ENCODE measurements at places on chromosomes 6 and 20. TPM values are rescaled to one million over a fixed set of nuclear protein-coding genes. Genes with fewer than 3 reads are reported as not detected.

DNA sequence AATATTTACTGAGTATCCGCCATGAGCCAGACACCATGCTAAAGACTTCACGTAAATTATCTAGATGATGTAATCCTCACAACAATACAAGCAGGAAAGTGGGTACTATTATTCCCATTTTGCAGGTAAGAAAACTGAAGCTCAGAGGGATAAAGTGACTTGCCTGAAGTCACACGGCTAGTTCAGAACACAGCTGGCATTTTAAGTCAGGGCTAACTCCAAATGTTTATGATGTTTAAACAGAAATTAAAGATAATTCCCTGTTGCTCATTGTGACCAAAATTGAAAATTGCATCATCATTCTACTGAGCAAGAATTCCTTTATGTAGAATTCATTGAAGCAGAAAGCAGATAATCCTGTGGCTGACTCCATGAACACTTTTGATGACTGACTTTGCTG lies 71.3 kb upstream of the STXBP5 start:
- no peak for DNase-seq

GRCh38 chr6:87074101-87074621 lies 20.7 kb downstream of the CGA start:
- no peak for DNase-seq

DNA sequence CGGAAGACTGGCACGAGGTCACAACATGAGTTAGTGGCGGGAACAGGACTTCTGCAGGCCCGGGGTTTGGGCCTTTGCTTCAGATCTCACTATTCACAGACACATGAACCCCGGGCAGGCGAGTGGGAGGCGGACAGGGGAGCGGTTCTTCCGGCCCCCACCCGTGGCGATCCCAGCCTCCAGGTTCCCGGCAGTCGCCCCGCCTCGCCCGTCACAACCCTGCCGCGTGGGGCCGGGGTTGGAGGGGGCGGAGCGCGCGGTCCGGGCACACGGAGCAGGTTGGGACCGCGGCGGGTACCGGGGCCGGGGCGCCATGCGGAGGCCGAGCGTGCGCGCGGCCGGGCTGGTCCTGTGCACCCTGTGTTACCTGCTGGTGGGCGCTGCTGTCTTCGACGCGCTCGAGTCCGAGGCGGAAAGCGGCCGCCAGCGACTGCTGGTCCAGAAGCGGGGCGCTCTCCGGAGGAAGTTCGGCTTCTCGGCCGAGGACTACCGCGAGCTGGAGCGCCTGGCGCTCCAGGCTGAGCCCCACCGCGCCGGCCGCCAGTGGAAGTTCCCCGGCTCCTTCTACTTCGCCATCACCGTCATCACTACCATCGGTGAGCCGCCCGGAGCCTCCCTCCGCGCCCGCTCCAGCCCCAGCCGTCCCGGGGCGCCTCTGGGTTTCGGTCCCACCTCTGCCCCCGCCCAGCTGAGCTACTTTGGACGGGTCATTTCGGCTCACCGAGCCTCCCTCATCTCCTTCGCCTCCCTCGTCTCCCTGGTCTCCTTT lies at the start of gene KCNK15:
Gene KCNK15, plus strand, starts transcription at position 268 of the 769 bp plus-strand sequence. Its CDS starts 46 bp downstream, at position 314.
- DNase-seq, result peak; percentile 77

GRCh38 chr6:147095316-147095715 lies 108.9 kb upstream of the STXBP5 start:
- no peak for DNase-seq

- no peak for DNase-seq
Observed at GRCh38 chr6:25270559-25270958, 8.6 kb upstream of the CARMIL1 start.

The L3MBTL3 gene
- 24.2 TPM for total RNA-seq
